Uterine smooth muscle cell (primary cell): ENCODE measurements at places on chromosomes 6 and 20. TPM values are rescaled to one million over a fixed set of nuclear protein-coding genes. Genes with fewer than 3 reads are reported as not detected.

The KHDC1L gene
- 0.50 TPM in 1 of 2 replicates, not detected in the other for total RNA-seq

The RNF182 gene
- total RNA-seq, result 1.1 and 1.8 TPM in 2 replicates

The CCDC170 gene
- total RNA-seq, result 0.22 and 1.6 TPM in 2 replicates

The C20orf144 gene
- total RNA-seq, result under 0.01 and 0.11 TPM in 2 replicates

The HSPA12B gene
- 0.11 and 0.12 TPM in 2 replicates for total RNA-seq

The CFAP61 gene
- total RNA-seq, result 0.22 and 0.25 TPM in 2 replicates

The MCHR2 gene
- total RNA-seq, result not detected in 2 replicates

The ANKEF1 gene
- 1.00 and 1.9 TPM in 2 replicates for total RNA-seq

The AIF1 gene
- total RNA-seq, result not detected in 2 replicates

The PSMB9 gene
- 26.7 and 30.7 TPM in 2 replicates for total RNA-seq

The VSX1 gene
- not detected in 2 replicates for total RNA-seq

The DDO gene
- 2.9 and 3.0 TPM in 2 replicates for total RNA-seq

The MAS1 gene
- total RNA-seq, result not detected in 2 replicates

The UBE2C gene
- 17.6 and 46.8 TPM in 2 replicates for total RNA-seq

The LCA5 gene
- 4.2 and 6.7 TPM in 2 replicates for total RNA-seq

The PNLDC1 gene
- not detected in 2 replicates for total RNA-seq

The TRIM31 gene
- not detected in 2 replicates for total RNA-seq

The SPATA2 gene
- 1.1 and 1.2 TPM in 2 replicates for total RNA-seq

The CLIC5 gene
- total RNA-seq, result not detected in 2 replicates

The MYLK4 gene
- total RNA-seq, result 0.22 and 0.25 TPM in 2 replicates

The POFUT1 gene
- 45.1 and 45.5 TPM in 2 replicates for total RNA-seq

The GRM1 gene
- total RNA-seq, result not detected in 2 replicates

The PNPLA1 gene
- not detected in 2 replicates for total RNA-seq

The SAMD10 gene
- total RNA-seq, result 0.87 and 1.00 TPM in 2 replicates

The SNX14 gene
- 145 and 170 TPM in 2 replicates for total RNA-seq

The PBOV1 gene
- not detected in 2 replicates for total RNA-seq

The PPP1R3G gene
- total RNA-seq, result 2.8 and 2.9 TPM in 2 replicates

The HLA-DQA2 gene
- not detected in 2 replicates for total RNA-seq

The PTCRA gene
- total RNA-seq, result not detected in 2 replicates

The RBBP8NL gene
- total RNA-seq, result not detected in 2 replicates
